ENCODE measurements at places on chromosomes 16 and 17. TPM values are rescaled to one million over a fixed set of nuclear protein-coding genes. Genes with fewer than 3 reads are reported as not detected.

Gene ODAD4
- total RNA-seq, result 0.29 TPM

- no peak for DNase-seq
These were observed 3.2 kb downstream of the EMC8 start for GRCh38 chr16:85796152-85796551.

Gene ABI3
- 0.86 TPM for total RNA-seq

Gene CD300H
- total RNA-seq, result not detected

DNA sequence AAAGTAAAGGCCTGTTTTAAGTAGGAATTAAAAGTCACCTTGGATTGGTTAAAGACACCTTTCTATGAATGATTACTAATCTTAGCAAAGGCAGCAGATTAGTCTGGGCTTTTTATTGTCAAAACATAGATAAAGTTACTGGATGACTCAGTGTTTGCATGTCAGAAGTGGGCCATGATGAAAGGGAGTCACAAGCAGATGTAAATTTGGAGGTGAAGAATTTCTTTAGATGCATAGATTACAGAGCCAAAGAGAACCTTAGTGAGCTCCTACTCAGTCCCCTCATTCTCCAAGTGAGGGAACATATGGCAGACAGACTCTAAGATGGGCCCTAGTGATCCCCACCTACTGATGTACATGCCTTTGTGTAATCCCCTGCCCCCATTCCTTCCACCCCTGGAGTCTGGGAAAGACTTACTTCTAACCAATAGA, 124.5 kb downstream of the HS3ST3A1 start:
- DNase-seq, result no peak

- no peak for DNase-seq
These were observed 599.2 kb downstream of the MAF start for GRCh38 chr16:79001156-79001967.

Gene KLHL10
- not detected for total RNA-seq

GRCh38 chr17:74152591-74153455, 50.7 kb upstream of the RPL38 start:
- no peak for DNase-seq

GRCh38 chr16:57141822-57142631, 43.8 kb downstream of the PSME3IP1 start:
- DNase-seq, result no peak

Gene CMC2
- total RNA-seq, result 96.3 TPM

- DNase-seq, result no peak
These were observed 27.2 kb downstream of the FZD2 start for GRCh38 chr17:44584443-44584842.

Gene PPP1R27
- total RNA-seq, result 0.17 TPM

GRCh38 chr16:89721546-89722391, 432 bp downstream of the ZNF276 start:
- no peak for DNase-seq

Gene IRF8
- total RNA-seq, result 0.17 TPM

Gene XPO6
- 168 TPM for total RNA-seq

GRCh38 chr17:61405686-61406536, 6.3 kb downstream of the TBX2 start:
- DNase-seq, result no peak

GRCh38 chr16:17384471-17384870, 86.3 kb downstream of the XYLT1 start:
- DNase-seq, result no peak

Gene CDH1
- total RNA-seq, result 56.8 TPM

GRCh38 chr17:19285213-19285900, 48.2 kb downstream of the EPN2 start:
- no peak for DNase-seq

Gene RPRML
- 0.22 TPM for total RNA-seq

- no peak for DNase-seq
These were observed 132.5 kb downstream of the AATF start for GRCh38 chr17:37081287-37081686.

DNA sequence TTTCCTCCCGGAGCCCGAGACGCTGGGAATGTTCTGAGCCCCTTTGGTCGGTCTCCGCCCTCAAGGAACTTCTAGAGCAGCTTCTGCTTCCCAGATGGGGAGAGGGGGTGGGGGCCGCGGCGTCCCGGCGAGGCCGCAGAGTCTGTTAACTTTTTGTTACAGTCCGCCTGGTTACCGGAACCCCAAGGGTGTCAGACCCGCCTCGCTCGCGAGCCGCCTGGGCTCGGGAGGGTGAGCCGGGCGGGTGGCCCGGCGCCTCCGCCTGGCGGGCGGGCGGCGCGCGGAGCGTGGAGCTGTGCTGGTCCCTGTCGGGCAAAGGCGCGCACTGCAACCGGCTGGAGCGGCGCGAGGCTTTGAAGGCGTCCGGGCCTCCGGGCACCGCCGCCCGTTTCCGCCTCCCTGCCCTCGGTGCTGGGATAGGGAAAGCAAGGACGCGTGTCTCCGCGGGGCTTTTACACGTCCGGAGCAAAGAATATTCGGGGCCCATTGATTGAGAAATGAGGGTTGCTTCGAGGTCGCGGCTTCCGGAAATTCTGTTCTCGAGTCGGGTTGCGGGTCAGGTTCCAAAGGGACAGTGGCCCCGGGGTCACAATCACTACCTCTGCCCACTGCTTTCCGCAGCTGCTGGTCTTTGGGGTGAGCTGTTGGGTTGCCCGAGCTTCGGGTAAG, 1.7 kb downstream of the HS3ST3B1 start:
- no peak for DNase-seq

- DNase-seq, result no peak
These were observed 99.3 kb upstream of the SOX9 start for GRCh38 chr17:72021417-72022041.

DNA sequence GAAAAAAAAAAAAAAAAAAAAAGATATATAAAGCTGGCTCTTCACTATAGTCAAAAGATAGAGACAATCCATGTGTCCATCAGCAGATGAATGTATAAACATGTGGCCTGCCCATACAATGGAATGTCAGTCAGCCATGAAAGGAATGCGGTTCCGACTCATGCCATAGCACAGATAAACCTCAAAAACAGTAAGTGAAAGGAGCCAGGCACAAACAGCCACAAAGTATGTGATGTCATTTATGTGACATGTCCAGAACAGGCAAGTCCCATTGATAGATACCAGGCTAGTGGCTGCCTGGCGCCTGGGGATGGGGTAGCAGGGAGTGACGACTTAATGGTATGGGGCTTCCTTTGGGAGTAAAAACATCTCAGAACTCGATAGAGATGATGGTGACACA, 155.7 kb downstream of the CMIP start:
- peak; percentile 41 for DNase-seq

GRCh38 chr16:74605332-74605731, 1.6 kb downstream of the GLG1 start:
- no peak for DNase-seq

Gene PKD1
- 80.2 TPM for total RNA-seq

GRCh38 chr17:21353326-21354010, 22.7 kb upstream of the KCNJ12 start:
- no peak for DNase-seq

- DNase-seq, result peak; percentile 4
These were observed 141.0 kb upstream of the KCNJ18 start for GRCh38 chr17:21551081-21551881.

DNA sequence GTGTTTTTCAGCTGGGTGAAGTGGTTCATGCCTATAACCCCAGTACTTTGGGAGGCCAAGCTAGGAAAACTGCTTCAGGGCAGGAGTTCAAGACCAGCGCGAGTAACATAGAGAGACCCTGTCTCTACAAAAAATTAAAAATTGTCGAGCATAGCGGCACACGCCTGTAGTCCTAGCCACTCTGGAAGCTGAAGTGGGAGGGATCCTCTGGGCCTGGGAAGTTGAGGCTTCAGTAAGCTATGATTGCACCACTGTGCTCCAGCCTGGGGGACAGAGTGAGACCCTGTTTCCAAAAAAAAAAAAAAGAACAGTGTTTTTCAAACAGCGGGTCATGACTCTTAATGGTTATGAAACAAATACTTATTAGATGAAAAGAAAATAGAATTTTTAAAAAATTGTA, 2.3 kb upstream of the CYTH1 start:
- DNase-seq, result no peak

- no peak for DNase-seq
These were observed 28.5 kb upstream of the ELAC2 start for GRCh38 chr17:13046361-13046760.

Gene CCDC200
- not detected for total RNA-seq

Gene C16orf96
- total RNA-seq, result not detected

Gene OSGIN1
- 6.1 TPM for total RNA-seq

DNA sequence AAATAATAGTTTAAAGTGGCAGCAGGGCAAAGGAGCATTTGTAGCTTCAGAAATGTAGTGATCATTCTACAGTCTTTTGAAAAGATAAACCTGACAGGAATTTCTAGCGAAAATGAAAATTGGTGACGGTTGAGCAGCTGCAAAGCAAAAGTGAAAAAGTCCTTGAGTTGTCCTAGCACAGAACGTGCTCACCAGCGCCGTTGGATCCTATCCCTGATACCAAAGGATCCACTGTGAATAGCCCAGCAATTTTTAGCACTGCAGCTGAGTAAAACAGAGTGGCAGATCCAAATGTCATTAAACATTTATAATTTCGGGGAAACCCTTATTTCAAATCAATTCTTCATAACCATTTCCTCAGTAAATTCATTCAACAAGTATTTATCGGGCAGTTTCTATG, 453.8 kb upstream of the HSBP1 start:
- DNase-seq, result no peak

Gene KDM8
- total RNA-seq, result 2.6 TPM

DNA sequence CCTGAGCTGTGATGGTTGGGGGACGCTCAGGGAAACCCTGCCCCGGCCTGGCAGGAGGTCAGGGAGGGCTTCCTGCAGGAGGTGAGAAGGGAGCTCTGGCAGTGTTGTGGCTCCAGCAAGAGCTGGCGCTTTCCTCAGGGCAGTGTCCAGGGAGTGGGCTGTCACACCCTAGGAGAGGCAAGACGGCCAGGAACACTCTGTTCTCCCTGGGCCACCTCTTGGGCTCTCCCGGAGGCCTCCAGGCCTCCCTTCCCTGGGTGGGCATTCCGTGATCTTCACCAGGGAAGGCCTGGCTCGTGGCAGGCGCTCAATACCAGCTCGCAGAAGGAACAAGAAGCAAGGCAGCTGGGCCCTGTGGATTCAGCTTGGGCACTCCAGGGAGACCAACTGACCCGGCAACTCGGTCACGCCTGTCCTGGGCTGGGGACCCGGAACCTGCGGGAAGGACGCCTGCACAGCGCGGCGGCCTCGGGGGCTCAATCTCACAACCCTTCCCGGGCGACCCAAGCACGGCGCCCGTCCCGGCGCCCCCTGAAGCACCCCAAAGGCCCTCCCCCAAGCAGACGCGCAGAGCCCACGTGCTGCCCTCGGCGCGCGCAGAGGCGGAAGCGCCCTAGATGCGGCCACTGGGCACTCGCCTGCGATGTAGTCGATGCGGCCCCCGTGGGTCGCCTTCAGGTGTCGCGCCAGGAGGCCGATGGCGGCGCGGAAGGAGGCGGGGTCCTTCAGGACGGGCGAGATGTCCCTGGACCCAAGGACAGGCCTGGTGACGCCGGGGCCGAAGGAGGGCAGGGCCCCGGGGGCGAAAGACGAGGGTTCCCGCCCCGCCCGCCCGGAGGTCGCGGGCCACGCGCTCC, 588 bp downstream of the APRT start:
- no peak for DNase-seq
